ENCODE measurements at places on chromosomes 4 and X.

DNA sequence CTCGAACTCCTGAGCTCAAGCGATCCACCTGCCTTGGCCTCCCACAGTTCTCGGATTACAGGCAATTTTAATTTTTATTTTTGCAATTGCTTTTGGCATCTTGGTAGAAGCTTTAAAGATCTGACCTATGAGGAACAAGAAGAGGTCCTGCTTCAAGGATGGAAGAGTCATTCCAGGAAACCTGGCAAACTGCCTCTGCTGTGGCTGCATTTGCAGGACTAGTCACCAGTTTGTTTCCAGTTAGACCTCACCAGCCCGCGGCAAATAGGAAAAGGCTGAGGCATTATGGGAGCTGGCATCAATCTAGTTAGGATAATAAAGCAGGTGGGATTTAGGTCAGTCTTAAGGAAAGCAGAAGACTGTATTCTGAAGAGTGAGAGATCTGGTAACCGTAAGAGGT, 51.9 kb upstream of the LAS1L start:
- DNase-seq: no peak

- peak; percentile 29 for DNase-seq
Observed at GRCh38 chr4:8331575-8331955, 62.0 kb downstream of the HTRA3 start.

DNA sequence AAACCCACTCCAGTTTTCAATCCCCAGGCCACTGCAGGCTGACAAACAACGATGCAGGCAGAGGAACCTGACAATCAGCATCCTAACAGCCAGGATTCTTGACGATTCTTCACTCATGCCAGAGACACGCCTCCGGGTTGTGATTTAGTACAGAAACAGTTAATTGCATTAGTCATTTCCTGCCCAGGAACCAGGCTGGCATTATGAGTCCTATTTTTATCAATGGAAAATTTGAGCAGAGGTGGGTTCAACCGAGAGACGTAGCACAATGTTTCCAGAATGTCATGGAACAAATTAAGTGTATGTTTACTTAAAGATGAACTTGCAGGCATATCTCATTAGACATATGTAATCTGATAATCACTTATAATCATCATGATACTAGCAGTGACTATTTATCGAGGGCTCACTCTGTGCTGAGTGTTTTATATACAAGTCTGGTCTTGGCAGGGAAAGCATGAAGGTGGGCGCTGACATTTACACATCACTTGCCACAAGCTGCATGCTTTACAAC, 159.7 kb downstream of the NSUN7 start:
- DNase-seq: no peak

GRCh38 chr4:107376293-107376692, 340.2 kb upstream of the DKK2 start:
- no peak for DNase-seq

DNA sequence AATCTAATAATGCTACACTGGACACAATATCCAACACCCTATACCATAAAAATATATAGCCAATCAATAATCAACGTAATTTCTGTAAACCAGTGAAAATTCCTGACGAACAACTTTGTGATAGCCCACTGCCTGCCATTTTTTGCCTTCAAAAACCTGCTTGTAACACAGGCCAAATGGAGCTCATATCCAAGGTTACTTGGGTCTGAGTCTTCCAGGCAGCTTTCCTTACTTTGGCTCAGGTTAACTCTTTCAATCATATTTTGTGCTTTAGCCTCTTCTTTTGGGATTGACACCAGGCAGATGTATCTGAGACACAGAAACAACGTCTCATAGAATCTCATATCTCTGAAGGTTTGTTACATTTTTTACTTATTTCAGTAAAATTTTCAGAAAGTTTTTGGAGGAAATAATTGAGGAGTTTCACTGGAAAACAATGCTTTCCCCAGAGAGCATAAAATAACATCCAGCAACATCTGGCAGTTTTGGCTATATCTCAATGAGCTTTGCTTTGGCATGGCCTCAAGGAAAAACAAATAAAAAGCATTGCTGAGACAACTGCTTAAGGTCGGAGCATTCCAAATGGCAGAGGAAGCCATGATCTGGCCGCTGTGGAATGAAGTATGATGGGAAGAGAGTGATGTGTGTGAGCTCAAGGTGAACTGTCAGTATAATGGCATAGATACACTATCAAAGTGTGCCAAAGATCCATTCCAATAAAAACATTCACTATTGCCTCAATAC, 162.9 kb upstream of the SPIN4 start:
- DNase-seq: no peak

GRCh38 chr4:8164194-8164565, 5.6 kb upstream of the ABLIM2 start:
- DNase-seq: no peak

GRCh38 chrX:130343411-130343810, 3.7 kb downstream of the SLC25A14 start:
- no peak for DNase-seq

DNA sequence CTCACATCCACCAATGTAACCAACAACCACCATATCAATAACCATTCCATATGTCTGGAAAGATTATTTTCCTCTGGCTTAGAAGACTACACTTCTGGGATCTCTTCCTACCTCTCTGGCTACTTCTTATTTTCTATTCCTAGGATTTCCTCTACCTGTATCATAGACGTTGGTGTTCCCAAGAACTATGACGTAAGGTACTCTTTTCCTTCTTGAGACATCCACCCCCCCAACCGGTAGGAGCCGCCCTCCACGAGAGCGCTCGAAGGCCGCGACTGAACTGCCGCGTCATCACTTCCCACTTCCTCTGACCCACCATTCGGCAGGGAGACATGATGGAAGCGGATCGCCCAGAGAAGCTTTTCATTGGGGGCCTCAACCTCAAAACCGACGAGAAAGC, at the start of gene RBMXL3:
Gene RBMXL3 (plus strand): TSS at position 301 of the 400 bp plus-strand sequence. CDS start 32 bp downstream, at position 333.
- DNase-seq: no peak

- no peak for DNase-seq
Observed at GRCh38 chr4:154184238-154184637, 307.4 kb downstream of the DCHS2 start.
